ENCODE measurements at places on chromosomes 4 and X.

DNA sequence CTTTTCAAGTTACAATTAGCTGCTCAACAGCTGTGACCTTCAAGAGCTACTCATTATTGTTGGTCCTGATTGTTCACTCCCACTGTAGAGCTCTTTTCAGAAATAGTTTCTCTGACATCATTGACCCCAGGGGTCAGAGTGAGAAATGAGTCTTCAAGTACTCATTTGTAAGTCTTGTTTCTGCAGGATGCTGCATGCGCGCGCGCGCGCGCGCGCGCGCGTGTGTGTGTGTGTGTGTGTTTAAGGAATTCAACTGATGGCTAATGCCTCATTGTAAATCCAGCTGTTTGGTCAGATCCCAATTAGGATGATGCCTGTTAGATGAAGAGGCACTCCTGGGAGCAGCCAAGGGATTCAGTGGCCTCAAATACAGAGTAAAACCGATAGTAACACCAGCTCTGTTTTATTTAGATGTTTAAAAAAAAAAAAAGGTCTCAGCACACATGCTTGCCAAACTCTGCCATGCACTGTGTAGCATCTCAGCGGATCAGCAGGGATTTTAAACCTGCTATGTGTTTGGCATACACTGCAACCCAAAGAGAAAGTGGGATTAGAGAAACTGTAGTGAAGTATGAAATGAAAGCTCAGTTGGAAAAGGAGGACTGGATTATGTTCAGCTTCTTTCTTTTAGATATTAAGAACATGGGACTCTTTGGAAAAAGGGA is 332.3 kb downstream of the ADGRL3 start:
- no peak for DNase-seq

DNA sequence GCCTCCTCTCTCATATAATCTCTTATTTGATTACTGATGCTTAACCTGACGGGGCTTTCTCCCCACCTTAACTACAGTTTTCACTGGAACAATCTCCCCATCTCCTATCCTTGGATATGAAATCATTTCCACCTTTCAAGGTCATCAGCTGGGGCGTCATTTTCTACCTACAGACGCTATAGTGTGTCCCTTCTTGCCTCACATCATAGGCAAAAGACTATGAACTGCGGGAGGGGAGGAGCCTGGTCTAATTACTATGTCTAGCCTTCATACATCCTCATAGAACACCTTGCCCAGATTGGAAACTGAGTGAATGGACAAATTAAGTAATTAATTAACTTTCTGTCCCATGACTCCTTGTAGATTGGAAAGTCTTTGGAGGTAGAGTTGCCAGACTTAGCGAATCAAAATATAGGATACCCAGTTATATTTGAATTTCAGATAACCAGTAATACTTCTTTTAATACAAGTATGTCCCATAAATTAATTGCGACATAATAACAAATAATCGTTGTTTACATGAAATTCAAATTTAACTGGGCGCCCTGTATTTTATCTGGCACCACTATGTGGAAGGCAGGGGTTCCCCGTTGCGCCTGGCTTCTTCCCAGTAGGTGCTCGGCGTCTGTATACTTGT is 752 bp upstream of the ATP6AP2 start:
- DNase-seq, result no peak

DNA sequence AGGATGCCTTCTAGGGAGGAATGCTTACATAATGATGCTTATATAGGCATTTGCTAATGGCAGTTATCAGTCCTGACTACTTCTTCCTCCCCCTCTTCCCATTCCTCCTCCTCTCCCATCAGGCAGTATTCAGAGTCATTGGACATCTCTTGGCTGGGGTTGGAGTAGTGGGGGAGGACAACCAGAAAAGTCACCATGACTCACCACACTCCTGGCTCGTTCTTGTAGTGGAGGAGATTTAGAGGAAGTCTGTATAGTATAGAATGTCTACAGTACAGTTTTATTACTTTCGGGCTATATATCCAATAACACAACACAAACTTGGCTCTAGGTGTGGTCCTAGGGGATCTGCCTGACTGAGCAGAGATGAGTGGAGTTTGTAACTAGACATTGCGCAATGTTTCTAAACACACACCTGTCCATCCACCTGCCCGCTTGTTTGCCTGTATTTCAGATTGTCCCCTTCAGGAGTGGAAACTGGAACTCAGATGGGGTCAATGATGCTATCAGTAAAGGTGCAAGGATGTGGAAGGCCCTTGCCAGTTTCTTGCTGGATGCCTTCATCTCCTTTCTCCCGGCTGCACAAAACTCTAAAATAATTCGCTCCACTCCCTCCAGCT is 27.9 kb upstream of the KIAA1210 start:
- DNase-seq, result no peak

DNA sequence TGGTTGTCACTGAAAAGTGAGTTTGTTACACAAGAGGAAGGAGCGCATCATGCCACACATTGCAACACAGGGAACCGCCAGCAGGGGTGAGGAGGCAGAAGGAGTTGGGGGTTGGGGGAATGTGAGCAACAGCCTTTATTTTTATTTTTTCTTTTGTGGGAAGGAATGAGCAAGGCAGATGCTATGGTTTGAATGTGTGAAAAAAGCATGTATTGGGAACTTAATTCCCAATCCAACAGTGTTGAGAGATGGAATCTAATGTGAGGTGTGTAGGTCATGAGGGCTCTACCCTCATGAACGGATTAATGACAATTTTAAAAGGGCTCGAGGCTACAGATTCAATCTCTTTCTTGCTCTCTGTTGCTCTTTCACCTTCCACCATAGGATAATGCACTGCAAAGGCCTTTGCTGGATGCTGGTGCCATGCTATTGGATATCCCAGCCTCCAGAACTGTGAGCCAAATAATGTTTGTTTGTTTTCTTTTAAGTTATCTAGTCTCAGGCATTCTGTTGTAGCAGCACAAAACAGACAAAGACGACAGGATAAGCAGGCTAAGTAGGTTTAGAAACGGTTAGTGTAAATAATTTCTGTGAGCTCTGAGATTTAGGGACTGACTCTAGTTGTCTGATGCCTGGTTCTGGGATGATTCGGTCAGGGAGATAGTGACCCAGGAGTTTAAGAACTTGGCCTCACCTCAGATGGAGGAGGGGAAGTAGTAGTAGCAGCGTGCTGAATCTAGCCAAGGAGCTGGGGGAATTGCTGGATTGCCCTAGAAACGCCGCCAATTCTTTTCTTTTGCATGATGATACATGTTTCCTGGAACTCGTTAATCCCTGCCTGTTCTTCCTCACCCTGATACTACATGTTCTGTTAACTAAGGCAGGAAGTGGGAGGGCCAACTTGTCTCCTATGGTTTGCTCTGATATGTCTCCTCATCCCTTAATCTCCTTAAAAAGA is 156.6 kb upstream of the CTSO start:
- no peak for DNase-seq

DNA sequence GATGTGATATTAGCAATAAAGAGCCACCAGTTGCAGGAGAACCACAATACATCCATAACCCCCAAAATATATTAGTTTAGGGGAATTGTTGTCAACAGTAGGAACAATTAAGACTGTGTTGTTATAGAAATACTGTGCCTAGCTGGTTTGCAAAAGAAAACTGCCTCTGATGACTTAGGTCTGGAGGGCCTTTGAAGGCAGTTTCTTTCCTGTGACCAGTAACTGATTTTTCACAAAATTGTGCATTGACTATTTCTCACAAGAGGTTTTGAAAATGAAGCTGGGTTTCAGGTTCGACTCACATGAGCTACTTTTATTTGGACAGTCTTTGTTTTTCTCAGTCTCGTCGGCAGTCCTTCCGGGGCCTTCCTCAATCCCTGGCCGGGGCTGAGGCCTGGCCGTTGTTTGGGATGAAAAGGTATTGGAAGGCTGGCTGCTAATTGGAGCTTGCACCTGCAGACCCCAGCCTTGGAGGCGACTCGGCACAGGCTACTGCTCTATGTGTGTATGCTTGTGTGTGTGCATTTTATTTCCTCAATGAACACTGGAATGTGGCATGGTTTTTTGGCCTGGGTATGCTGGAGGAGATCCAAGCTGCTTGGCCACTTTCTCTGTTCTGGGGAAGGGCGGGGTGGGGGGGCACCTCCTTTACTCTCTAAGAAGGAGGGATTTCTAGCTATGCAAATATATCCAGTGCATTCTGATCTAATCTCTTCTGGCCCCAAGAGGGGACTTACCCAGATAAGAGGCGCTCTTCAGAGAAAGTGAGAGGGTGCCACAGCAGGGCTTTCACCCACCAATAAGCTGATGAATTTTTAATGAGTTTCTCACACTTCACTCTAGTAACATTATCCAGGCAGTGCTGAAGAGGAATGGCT is 49.5 kb upstream of the LNX1 start:
- DNase-seq, result no peak

DNA sequence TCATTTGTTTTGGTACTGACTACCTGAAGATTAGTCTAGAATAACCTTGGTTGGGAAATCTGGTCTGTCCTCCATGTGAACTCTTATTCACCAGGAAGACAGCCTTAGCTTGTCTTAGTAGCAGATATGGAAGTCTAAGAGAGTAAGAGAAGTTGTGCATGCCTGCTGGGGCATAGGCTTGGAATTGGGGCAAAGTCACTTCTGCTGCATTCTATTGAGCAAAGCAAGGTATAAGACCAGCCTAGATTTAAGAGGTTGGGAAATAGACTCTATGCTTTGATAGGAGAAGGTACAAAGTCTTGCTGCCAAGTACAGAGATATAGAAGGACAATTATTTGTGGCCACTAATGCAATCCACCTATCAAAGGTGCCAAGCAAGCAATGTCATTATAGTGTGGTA is 464.0 kb upstream of the BOD1L1 start:
- no peak for DNase-seq

GRCh38 chrX:16089086-16089485 is 34.3 kb upstream of the GRPR start:
- no peak for DNase-seq

- no peak for DNase-seq
These were observed 3.1 kb downstream of the CXXC4 start for GRCh38 chr4:104491481-104492182.

DNA sequence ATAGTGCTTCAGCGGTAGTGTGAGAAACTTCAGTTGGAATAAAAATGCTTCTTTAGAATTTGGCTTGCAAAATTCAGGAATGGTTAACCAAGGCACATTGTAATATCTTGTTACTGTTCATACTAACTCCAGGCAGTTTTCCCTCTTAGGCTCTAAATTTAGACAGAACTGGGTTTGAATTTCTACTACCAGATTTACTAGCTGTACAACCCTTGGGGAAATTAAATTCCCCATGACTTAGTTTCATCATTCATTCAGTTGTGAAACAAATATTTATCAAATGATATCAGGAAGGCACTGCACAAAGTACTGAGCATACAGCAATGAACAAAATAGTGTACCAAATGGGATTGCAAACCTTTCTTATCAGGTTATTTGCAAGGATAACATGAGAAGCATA is 135.0 kb upstream of the IL15 start:
- DNase-seq, result no peak

DNA sequence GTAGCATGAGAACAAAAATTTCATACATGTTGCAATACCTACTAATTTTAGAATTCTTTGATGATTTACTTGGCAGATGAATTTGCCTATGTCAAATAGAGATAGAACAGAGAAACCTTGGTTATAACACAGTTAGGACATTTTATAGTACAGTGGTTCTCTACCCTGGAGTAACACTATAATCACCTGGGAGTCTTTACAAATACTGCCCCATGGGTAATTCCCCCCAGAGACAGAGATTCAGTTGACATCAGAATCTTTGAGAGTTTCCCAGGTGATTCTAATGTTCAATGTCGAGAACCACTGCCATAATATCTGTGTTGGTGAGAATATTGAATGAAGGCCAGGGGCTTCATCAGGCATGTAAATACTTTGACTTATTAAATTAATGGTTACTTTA is 401.3 kb upstream of the NDST4 start:
- no peak for DNase-seq

DNA sequence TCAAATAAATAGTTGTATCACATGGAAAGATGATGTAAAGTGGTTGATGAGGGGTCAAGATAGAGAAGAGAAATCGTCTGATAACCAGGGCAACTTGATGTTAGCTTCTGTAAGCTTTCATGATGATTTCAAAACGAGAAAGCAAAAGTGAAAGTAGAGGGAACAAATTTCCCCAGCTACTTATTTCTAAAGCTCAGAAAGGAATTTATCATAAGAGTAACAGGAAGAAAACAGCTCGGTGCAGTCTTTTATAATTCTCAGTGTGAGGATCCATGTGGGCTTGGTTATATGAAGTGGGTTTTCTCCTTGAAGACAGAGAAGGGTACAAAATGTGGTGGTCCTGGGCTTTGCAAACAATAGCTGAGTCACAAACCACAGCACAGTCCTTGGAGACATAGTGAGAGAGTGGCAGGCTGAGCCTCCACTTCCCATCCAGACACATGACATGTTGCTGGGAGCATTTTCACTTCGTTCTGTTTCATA is 32.1 kb upstream of the GLRA2 start:
- no peak for DNase-seq

DNA sequence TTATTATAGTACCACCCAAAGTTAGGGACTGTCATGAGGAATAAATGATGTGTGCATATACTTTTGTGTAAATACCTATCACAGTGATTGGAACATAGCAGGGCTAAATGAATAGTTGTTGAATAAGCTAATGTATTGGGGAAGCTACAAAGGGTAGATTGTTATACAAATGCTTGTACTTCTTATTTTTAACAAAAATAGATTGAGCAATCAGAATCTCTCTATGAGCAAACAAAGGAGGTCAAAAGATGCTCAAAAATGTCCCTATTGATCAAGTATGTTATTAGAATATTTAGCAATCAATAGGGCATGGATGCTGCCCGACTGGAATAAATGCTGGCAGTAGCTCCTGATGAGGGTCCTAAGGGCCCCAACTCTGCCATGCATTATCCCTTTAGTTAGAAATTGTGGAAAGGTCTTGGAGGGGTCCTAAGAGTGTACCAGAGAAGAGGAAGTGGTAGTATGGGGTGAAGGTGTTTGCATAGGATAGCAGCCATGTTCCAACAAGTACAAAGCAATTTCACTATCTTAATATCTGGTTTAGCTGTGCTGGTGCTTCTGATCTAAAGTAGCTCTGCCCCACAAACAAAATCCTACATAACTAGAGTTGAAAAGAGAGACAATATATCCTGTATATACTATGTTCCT is 33.1 kb upstream of the TAPT1 start:
- no peak for DNase-seq

GRCh38 chr4:126404549-126404948 is 1089.8 kb downstream of the FAT4 start:
- DNase-seq, result no peak

GRCh38 chr4:175622887-175623286 is 189.2 kb downstream of the GPM6A start:
- DNase-seq, result no peak

- no peak for DNase-seq
These were observed 74.8 kb upstream of the SMARCA5 start for GRCh38 chr4:143438710-143439109.

GRCh38 chr4:147535124-147535523 is 54.2 kb downstream of the EDNRA start:
- DNase-seq, result no peak

All from activated CD4-positive, alpha-beta T cell treated with anti-CD3 and anti-CD28 coated beads for 1 hour (primary cell).